Stimulated activated CD8-positive, alpha-beta memory T cell treated with anti-CD3 and anti-CD28 coated beads, Interleukin-12 subunit alpha, Interleukin-12 subunit beta, amount 100 ng/mL, for 1 hour (primary cell): ENCODE measurements at places on chromosomes 4 and X.

DNA sequence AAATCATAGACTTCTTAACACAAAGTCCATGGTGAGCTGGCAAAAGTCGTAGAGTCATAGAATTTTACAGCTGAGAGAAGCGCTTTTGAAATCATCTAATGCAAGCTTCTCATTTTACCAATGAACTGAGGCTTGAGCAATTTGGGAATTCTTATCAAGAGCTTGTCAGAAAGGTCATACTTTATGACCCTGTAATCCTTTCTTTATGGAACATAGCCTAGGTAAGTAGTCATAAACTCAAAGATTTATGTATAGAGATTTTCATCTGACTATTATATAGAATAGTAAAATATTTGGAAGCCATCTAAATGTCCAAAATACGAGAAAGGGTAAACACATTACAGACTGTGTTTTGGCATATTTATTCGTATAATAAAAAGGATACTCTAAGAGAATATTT, 563.5 kb downstream of the PCDH7 start:
- DNase-seq, result no peak

DNA sequence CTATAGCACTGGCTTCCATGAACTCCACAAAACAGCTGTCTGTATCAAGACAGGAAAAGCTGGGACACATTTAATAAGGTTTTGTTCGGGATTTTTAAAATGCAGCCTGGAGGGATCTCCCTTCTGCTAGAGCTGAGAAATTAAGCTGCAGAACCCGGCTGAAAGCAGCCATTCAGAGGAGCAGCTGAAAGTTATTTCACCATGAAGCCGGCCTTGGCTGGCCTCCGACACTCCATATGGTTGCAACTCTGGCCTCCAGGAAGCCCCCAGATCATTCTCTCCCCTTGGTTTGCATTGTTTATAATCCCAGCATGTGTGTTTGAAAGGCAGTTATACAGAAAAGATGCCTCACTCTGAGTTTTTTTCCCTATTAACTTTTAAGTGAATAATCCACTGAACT, 239.4 kb downstream of the SPATA18 start:
- DNase-seq, result no peak

GRCh38 chrX:2782778-2783177, 30.9 kb downstream of the XG start:
- no peak for DNase-seq

DNA sequence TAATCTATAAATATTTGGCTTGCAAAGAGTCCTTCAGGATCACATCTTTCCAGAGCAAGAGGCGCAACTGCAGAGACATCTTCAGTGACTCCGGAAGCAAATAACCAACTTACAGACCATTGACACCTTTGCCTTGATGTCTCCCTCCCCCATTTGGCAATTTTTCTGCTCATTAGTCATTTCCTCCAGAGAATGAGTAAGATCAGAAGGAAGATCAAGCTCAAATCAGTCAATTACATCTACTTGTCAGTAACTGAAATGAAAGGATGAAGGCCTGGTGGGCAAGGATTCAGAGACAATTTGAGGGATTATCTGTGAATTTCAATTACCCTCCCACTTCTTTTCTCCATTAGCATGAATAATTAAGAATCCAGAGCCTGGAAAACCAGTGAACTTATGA, 665.6 kb upstream of the CPEB2 start:
- DNase-seq, result no peak

GRCh38 chrX:9542761-9543111, 77.9 kb downstream of the TBL1X start:
- no peak for DNase-seq

DNA sequence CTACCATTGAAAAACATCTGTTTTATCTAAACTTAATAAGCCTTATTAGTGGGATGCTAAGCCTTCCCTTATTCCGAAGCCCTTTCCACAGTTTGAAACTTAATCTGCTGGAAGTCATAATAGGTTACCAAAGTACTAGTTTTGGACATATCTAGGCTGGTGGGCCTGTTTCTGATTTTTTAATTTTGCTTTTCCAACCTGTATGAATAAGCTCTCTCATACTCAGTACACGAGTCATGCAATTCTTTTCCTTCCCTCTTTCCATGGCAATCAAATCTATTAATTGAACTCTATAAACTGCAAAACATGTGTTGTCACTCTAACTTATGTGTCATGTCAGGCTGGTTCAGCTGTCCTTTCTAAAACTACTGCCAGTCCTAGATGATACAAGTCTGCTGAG, 91.0 kb downstream of the AMMECR1 start:
- DNase-seq, result no peak

- no peak for DNase-seq
Observed at GRCh38 chr4:124666496-124666895, 46.0 kb downstream of the ANKRD50 start.

- no peak for DNase-seq
Observed at GRCh38 chr4:55865228-55865806, 11.9 kb downstream of the EXOC1 start.

GRCh38 chr4:159562366-159562765, 459.5 kb downstream of the RAPGEF2 start:
- DNase-seq, result no peak

- DNase-seq, result no peak
Observed at GRCh38 chr4:189001283-189001970, 862.2 kb downstream of the TRIML1 start.

- DNase-seq, result no peak
Observed at GRCh38 chr4:43360296-43360695, 467.8 kb downstream of the GRXCR1 start.

DNA sequence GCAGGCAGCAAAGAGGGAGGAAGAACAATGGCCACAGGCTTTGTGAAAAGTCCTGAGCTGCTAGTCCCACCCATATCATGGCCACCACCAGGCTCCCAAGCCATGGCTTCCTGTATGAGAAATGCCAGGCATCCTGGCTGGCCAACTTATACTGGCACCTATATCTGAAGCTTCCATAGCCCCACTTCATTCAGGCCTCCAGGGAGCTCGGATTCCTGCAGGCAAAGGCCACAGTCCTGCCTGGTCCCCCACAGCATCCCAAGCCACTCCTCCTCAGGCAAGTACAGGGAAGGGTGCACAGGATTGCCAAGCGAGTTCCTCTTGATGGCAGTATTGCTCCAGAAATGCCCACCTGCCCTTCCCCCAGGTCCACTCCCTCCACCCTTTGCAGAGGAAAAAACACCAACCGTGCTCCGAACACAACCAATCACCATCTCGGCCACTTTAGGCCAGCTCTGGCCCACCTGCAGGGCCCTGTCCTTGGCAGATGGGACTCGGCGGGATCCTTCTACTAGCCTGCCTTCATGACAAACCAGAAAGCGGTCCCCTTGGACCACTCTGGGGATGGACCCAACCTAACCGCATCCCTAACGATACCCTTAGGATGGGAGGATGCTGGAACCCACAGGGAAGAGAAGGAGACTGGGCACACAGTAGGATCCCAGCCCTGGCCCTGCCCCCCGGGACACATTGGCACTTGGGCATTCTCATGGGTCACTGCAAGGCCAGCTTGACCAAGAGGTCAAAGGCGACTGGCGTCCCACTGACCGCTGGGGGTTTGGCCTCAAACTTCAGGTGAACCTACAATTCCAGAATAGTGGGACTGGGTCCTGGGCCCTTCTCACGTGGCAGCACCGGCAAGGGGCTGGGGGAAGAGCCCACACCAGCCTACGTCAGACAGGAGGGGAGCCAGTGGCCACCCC, 220.4 kb upstream of the AGTR2 start:
- no peak for DNase-seq

DNA sequence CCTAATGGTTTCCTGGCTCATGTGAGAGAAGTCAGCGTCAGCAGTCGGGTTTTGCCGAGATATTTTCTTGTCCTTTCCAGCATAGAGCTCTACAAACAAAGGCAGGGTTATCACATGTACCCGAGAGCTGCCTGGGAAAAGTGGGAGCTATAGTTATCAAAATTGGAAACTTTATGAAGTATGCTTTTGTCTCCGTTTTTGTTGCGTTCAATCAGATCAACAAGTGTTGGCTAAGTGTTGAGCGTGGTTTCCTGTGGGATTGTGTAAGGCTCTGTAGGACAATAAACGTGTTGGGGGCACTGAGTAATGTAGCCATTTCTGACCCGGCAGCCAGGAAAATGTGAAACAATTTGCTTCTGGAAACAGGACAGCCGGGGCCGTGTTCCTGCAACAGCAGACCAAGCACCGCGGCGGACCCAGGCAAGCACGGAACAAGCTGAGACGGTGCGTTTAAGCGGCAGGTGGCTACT, at the start of gene BMX:
BMX (plus strand) TSS at position 311 of the 470 bp plus-strand sequence. CDS start 7,547 bp downstream, outside the sequence.
- no peak for DNase-seq

DNA sequence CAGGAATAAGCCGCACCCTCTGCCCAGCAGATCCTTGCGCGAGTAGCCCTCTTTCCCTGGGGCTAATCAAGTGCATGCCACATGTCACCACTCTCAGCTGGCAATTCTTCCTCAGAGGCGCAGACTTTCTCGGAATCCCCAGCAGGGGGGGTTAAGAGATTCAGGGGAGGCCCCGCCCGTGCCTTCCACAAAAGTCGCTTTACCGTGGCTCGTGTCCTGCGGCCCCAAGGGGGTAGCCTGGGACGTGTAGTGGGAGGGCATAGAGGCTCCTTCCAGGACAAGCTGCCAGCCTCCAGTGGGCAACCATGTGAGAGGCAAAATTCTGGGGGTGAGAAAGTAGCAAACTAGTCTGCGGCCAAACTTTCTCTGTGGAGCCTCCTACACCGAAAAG, 652 bp downstream of the SRPX start:
- DNase-seq, result no peak

GRCh38 chr4:186351668-186352194, 85.7 kb downstream of the F11 start:
- DNase-seq, result no peak

- no peak for DNase-seq
Observed at GRCh38 chr4:79851625-79852304, 221.3 kb downstream of the ANTXR2 start.

DNA sequence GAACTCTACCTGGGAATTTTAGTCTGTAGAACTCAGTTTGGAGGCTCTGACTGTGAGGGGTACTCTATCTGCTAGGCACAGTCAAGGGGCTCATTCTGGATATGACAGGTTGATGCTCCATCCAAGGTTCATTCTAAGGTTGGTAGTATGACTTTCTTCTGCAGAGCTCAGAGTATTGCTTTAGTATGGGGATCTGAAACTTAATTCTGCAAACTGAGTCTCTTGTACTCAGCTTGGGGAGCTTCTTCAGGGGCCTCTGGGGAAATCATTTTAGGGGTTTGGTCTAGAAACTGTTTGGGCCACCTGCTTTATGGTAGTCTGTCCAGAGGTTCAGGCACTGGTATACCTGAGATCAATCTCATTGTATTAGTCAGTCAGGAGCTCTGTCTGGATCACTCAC, 9.7 kb upstream of the TSR2 start:
- DNase-seq, result no peak

DNA sequence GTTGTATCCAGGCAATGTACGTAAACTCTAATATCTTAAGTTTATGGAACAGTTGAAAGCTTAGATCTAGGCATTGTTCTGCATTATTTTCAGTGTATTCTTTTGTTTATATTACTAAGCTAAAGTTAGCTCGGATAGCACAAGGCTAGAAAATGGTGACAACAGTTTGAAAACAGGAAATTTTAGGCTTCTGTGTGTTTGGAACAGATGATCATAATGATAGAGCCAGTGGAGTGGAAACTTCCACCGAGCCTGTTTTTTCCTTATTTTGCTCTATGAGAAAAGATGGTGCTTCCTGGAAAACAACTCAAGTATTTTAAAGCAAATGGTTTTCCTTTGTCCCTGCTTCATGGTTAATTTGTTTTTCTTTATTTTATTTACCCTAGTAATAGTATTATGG, 70.8 kb downstream of the GAB1 start:
- DNase-seq, result no peak

DNA sequence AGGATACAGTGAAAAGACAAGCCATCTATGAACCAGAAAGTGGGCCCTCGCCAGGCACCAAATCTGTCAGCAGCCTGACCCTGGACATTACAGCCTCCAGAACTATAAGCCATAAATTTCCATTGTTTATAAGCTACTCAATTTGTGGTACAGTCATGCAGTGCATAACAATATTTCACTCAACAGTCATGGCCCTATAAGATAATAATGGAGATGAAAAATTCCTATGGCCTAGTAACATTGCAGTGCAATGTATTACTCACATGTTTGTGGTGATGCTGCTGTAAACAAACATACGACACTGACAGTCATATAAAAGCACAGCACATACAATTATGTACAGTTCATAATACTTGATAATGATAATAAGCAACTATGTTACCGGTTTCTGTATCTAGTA, 17.1 kb upstream of the TLR1 start:
- DNase-seq, result no peak

DNA sequence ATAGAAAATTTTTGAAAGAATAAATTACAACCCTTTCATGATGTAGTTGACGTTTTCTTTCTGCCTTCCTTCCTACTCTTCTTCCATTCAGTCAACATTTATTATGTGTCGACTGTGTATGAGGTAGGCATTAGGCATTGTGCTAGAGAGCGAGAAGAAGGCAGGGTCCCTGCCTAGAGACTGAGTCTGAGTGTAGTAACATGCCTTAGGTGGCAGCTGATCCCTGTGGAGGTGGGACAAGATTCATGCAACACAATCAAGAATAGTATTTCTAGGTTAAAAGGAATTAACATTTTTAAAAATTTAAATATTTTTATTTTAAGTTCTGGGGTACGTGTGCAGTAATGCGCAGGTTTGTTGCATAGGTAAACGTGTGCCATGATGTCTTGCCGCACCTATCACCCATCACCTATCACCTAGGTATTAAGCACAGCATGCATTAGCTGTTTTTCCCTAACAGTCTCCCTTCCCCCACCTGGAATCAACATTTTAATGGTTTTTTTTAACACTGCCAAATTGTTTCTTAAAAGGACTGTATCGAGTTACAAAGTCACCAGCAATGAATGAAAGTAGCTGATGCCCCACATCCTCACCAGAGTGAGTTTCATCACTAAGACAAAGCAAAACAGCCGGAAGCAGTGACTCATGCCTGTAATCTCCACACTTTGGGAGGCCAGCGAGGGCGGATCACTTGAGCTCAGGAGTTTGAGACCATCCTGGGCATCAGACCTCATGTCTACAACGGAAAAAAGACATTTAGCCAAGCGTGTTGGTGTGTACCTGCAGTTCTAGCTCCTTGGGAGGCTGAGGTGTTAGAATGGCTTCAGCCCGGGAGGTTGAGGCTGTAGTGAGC, 84.0 kb downstream of the WWC2 start:
- DNase-seq, result no peak

- no peak for DNase-seq
Observed at GRCh38 chrX:108068121-108068520, 23.2 kb downstream of the PSMD10 start.

DNA sequence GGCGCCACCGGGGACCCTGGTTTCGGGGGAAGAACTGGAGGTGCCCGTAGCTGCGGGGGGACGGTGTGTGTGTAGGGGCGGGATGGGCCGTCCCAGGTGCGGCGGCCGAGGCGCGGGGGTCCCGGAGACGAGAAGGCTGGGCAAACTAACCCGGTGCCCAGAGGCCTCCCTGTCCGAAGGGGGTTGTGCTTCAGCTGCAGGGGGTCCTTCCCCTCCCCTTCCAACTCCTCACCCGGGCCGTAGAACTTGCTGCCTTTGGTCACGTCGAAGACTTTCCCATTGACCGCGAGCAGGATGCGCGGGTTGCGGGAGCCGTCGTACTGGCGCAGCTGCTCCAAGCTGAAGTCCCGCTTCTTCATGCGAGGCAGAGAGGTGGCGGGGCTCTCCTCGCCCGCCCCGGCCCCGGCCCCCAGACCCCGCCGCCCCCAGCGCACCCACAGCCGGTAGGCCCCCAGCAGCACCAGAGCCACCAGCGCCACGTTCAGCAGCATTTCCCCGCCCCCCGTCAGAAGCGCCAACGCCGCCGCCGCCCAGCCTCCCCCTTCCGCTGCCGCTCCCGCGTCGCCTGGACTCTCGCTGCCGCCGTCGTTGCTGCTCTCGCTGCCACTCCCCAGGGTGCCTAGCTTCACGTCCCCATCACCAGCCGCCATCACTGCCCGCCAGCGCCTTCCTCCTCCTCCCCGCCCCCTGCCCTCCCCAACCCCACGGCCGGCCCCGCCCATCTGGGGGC, at the start of gene PGRMC2:
PGRMC2 (minus strand) TSS at position 673 of the 730 bp plus-strand sequence; CDS start at position 650, 23 bp downstream.
- no peak for DNase-seq
